NCI-H1417 (cell line): ENCODE measurements at places on chromosomes 13 and 19.

GRCh38 chr13:27194209-27194608 lies 22.6 kb upstream of the USP12 start:
- no peak for DNase-seq

DNA sequence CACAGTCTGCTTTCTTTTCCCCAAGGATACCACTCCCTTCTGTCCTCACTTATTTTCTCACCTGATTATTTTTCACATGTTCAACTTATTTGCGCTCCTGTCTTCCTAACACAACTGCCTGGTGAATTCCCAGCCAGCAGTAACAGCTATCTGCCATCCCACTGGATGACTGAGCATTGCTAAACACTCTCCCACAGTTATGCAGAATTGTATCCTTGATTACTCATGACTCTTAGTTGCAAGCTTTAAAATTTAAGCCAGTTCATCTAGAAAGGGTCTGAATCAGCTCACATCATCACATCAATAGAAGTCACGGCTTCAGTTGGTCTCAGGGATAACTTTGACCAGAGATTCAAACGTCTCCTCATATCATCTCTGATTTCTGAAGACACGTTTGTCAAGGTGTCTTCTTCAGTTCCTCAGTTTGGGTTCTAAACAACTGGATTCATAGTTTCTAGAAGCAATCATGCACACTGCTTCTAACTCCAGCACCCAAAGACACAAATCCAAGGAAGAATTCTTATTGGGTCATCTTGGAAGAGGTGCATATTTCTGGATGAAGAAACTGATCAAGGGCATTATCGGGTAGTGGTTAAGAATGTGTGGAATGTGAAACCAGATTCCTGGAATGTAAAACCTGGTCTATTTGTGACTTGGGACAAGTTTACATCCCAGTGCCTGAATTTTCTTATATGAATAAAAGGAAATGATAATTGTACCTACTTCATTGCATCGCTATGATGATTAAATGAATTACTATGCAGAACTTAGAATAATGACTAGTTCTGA lies 13.9 kb upstream of the DACH1 start:
- DNase-seq = no peak

- no peak for DNase-seq
These were observed 9.3 kb downstream of the SLC7A10 start for GRCh38 chr19:33216198-33216830.

DNA sequence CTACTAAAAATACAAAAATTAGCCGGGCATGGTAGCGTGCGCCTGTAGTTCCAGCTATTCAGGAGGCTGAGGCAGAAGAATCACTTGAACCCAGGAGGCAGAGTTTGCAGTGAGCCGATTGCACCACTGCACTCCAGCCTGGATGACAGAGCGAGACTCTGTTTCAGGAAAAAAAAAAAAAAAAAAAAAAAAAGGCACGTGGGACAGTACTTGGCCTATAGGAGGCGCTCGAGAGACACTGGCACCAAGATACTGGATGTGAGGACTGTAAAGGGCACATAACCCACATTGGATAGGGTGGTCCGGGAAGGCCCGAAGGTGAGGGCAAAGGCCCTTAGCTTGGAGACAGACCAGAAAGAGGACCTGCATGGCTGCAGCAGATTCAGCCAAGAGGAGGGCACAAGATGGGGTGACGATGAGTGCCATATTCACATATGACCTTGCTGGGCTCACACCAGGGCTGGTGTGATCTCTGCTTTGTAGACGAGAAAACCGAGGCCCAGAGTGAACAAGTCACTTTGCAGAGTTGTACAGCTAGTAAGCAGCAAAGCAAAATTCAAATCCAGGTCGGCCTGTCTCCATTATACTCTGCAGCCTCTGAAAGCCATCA lies 89.4 kb downstream of the DPF1 start:
- peak; percentile 48 for DNase-seq

- no peak for DNase-seq
These were observed 1014.9 kb upstream of the ATXN8OS start for GRCh38 chr13:69092615-69093322.

DNA sequence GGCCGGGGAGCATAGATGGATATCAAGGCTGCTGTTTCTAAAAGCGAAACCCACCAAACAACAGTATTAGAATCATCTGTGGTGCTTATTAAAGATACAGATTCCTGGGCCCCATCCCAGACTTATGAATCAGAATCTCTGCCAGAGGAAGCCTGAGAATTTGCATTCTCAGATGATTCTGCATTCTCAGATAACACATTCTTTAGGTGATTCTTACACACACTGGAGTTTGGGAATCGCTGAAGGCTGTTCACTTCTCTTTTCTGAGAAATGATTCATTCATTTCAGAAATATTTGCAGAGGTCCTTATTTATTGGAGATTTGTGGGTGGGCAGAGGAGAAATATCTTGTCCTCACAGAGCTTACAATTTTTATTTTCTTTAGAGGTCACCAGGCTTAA lies 24.4 kb downstream of the ALOX5AP start:
- no peak for DNase-seq

DNA sequence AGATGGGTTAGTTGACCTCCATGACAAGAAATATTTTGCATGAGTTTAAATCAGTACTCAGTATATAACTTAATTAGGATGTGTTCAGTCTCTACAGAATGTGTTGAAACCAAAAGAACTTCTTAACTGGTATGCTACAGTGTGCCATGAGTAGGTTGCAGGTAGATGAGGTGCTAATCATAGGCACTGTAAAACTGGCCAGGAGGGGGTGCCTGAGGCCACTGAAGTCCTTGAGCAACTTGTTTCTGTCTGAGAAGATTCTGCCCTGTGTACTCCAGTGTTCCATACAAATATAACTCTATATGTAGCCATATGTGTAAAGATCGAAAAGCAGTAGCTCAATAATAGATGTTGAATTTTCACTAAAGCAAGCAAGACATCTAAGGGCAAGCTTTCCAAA lies 549.2 kb upstream of the KLF12 start:
- DNase-seq = no peak

DNA sequence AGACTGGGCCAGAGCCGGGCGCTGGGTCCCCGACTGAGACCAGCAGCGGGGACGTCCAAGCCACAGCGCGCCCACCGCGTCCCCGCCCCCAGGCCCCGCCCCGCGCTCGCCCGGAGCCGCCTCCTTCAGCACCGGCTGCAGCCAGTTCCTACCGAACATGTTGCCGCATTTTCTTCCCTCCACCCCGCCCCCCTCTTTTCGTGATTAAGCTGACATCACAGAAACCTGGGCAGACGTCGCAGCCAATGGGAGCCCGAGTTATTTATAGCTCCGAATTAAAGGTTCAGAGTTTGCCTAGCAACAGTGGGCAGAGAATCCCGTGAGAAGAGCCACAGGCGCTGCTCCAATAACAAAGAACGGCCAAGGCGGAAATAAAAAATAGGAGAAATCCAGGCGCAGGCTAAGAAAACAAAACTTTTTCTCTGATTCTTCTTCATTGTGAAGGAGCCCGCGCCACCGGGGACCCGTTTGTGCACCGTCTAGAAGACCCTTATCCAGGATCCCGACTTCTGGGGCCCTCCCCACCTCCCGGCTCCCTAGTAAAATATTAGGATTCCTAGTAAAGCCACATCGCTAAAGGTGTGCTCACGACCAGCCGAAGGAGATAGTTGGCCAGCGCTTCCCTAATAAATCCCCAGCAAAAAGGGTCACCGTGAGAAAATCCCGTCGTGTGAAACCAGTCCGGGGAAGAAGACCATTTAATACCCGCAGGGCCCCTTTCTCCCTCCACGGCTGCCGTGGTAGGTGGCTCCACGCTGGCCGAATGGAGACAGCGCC lies 61.7 kb downstream of the SERP2 start:
- peak; percentile 95 for DNase-seq

- peak; percentile 14 for DNase-seq
These were observed 30.0 kb downstream of the CCNE1 start for GRCh38 chr19:29841559-29842367.

DNA sequence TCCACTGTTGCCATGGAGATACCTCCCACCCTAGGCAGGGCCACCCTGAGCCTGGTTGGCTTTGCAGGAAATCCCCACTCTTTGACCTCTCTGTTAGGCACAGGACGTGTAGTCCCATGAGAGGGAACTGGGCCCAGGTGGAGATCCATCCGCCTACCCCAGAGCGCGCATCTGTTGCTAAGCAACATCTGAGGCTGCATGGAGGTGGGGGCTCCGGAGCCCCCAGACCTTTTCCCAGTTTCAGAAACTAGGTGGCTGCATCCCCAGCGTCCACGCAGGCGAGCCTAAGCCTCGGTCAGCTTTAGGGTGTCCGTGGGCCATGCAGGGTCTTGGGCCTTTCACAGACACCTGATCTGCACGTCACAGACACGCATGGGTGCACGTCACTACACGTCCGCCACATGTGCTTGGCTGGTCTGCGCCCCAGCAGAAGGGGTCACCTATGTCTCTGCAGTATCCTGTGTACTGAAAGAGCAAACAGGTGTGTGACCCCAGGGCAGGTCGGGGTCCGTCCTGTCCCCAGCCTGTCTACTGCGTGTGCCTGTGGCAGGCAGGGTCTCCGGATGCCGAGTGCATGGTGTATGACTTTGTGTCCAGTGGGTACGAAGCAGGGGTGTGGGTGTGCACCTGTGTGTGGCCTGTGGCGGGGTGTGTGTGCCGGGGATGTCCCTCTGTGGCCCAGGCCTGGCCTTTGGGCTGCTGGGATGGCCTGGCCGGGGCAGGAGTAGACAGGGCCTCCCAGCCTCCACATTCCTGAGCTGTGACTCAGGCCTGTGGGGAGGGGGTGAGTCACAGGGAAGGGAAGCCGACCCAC lies 4.1 kb upstream of the CIRBP start:
- DNase-seq = no peak

DNA sequence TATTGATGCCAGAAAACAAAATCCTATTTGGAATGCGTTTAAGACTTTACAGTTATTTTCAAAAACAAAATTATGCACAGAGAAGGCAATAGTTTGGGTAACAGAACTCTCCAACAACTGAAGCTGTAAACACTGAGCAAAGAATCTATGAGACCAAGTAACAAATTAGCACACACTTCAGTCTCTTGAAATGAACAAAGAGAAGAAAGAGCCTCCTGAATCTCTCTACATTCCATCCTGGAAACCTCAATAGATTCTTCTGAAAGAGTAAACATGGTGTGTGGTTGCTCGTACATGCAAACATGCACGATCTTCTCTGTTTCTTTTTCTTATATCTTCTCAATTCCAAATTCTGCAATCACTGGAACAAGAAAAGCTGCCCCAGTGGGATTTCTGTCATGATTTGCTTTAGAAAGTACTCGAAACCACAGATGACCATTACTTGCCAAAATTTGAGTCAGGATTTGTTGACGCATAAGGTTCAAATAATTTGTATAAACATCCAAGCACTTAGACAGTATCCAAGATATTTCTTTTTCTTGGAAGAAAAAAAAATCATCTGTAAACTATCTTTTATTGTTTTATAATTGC lies 137.9 kb upstream of the DACH1 start:
- no peak for DNase-seq

GRCh38 chr13:65417953-65418352 lies 1812.2 kb downstream of the PCDH9 start:
- peak; percentile 56 for DNase-seq
